ENCODE measurements at places on chromosomes 6 and 20. TPM values are rescaled to one million over a fixed set of nuclear protein-coding genes. Genes with fewer than 3 reads are reported as not detected.

Gene C6orf15
- not detected for polyA plus RNA-seq

Gene GATA5
- polyA plus RNA-seq, result 0.08 TPM

DNA sequence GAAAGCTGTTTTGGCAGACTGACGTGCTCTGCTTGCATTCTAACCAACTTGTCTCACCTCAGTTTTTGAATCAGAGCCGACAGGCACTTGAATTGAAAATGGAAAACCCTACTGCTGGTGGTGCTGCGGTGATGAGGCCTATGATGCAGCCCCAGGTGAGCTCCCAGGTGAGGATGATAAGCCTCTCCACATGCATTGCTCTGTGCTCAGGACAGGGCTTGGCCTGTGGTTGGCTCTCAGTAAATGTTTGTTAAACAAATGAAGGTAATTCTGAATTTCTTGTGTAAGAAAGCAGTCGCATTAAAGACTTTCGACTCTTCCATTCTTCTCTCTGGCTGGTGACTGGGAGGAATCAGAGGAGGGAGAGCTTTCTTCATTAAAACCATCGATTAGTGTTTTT lies 136.3 kb downstream of the SULF2 start:
- DNase-seq, result no peak

DNA sequence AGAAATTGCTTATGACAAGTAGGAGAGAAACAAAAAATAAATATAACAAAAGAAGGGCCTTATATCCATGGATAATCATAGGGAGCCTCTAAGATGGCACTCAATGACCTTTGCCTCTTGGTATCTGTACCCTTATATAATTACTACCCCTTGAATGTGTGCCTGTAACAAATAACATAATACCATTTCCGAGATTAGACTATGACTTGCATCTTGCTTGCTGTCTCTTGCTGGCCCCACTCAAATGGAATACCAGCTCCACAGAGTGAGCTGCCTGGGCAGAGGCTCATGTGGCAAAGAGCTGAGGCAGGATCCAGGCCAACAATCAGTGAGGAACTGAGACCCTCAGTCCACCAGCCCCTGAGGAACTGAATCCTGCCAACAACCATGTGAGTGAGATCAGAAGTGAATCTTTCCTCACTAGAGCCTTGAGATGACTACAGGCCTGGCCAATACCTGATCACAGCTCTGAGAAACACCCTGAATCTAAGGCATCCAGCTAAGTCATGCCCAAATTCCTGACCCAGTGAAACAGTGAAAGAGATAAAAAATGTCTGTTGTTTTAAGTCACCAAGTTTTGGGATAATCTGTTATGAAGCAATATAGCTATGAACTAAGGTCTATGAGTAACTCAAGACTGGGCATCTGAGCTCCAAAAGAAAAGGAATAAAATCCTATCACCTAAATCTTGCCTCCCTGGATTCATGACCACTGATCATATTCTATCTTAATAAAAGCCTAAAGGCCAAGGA lies 5.5 kb downstream of the KATNA1 start:
- DNase-seq, result no peak

All from hindlimb muscle (tissue), 1 donor.